ENCODE measurements at places on chromosomes 12 and 14.

- DNase-seq = no peak
These were observed 82.3 kb upstream of the ST8SIA1 start for GRCh38 chr12:22416801-22417200.

DNA sequence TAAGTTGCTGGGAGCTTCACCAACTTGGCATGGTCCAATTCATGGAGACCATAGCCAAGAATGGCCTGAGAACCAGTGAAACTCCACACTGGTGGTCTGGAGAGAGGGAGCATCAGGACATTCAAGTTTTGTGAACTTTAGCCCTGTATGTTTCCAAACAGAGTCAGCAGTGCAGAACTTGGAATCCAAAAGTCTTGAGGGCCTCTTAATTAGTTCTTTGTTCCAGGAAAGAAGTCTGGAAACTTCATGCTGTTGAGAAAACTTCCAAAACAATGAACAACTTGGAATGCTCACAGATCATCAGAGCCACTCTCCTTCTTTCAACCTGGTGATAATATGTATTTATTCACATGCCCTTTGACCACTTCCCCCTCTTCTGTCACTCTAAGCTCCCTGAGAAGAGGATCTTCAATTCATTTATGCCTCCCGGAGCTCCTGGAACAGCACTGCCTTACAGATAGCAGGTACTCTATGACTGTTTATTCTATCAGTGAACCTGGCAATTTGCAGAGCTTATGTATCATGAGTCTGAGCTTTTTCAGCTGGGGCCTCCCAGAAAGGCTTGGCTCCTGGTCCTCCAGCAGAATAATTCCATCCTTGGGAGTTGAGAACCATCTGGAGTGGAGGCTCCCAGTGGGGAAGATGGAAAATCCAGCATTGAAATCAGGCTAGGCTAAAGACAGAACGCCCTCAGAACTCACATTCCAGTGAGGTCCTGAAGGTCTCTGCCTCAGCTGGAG is 191.4 kb downstream of the KTN1 start:
- DNase-seq = no peak

DNA sequence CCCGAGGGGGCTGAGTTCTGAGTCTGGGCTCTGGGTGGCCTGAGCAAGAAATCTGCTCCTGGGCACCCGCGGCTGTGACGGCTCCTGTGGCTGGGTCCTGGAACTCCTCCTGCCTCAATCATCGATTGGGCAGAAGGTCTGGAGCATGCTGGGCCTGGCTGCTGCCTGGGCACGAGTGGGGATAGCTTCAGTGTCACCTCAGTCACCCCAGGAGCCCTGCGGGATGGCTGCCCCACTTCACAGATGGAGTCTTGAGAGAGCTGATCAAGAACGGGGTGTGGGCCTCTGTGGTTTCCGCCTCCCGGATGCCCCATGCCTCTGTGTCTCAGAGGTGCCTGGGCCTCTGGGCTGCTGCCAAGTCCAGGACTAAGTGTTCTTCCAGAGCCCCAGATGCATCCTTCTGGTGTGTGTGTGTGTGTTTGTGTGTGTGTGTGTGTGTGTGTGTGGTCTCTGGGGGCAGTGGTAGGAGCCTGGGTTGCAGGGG is 185.6 kb upstream of the C14orf180 start:
- peak; percentile 65 for DNase-seq

GRCh38 chr14:81406863-81407262 is 6.7 kb upstream of the STON2 start:
- DNase-seq = no peak

DNA sequence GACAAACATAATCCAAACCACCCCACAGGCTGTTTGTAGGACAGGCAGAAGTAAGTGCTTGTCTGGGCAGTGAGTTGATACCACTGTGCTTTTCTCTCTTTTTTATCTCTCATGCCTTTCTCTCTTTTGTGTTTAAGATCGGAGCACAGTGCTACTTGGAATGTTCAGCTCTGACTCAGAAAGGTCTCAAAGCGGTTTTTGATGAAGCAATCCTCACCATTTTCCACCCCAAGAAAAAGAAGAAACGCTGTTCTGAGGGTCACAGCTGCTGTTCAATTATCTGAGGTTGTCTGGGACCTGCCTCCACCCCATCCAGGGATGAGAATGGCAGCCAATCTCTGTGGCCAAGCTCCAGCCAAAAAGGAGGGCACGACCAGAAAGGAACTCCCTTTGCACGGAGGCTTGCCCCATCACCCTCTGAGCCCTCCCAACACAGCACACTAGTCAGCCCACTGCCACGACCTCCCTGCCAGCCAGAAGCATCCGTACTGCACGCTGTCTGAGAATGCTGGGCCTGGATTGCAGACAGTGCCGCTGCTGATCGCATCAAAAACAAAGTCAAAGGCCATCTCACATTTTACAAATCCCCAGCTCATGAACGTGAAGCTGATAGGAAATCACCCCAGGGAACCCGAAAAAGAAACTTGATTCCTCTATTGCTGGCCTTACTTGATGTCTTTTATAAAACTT is 27.8 kb downstream of the GPHB5 start:
- DNase-seq = no peak

DNA sequence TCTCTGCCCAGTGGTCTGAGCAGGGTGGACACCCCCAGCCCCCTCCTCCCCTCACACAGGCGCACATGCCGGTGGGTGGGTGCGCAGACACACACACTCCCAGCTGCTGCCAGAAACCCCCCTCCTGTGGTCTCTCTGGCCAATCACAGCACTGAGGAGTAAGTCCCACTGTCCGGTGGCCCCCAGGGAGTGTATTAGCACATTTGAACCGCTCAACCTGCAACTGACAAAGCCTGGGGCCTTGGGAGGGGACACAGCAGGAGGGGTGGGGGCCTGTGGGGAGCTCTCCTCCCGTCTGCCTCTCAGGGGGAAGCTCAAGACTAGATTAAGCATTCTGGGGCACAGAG is 11.7 kb downstream of the FIGNL2 start:
- DNase-seq = no peak

GRCh38 chr12:54159589-54159988 is 29.2 kb downstream of the SMUG1 start:
- DNase-seq = no peak

DNA sequence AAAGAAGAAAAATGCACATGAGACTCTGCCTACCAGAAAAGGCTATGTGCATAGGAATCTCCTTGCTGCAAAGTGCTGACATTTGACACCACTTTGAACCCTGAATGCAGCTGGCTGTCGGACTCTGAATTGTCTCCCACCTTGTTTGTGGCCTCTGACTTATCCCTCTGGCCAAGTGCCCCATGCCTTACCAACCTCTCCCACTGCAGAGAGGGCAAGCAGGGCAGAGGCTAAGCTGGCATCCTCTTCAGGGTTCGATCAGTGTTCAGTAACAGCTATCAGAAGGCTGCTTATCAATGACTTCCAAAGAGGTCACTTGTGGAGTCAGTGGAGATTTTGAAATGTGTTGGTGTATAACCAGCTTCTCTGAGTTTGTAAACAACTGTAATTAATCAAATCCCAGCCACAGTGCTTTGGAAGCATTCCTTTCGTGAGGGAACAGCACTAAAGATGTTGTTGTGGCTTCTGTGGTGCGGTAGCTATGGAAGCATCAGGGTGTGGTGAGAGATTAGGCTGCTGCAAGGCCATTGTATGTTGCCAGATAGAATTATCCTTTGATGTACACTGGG is 22.6 kb upstream of the BMP4 start:
- no peak for DNase-seq

DNA sequence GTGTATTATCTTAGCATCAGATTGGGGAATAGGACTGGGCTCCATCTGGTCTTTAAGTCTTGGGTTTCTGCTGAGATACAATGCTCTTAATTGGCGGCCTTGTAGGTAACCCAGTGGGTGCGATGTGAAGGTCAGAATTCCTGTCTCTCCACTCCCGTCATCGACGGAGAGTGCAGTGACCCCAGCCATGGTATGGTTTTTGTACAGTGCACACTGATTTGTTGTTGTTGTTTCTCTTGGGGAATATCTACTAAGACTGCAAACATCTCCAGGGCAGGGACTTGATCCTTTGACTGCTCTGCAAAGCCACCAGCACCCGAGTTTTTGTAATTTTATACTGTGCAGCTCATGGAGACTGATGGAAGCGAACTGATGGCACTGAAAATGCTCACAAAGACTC is 41.4 kb downstream of the KCNA1 start:
- no peak for DNase-seq

GRCh38 chr12:57611108-57611826 is at the start of gene ARHGEF25:
Gene ARHGEF25, plus strand, starts transcription at chr12:57611435. Its CDS starts 460 bp downstream, at chr12:57611895.
- DNase-seq = peak; percentile 92

DNA sequence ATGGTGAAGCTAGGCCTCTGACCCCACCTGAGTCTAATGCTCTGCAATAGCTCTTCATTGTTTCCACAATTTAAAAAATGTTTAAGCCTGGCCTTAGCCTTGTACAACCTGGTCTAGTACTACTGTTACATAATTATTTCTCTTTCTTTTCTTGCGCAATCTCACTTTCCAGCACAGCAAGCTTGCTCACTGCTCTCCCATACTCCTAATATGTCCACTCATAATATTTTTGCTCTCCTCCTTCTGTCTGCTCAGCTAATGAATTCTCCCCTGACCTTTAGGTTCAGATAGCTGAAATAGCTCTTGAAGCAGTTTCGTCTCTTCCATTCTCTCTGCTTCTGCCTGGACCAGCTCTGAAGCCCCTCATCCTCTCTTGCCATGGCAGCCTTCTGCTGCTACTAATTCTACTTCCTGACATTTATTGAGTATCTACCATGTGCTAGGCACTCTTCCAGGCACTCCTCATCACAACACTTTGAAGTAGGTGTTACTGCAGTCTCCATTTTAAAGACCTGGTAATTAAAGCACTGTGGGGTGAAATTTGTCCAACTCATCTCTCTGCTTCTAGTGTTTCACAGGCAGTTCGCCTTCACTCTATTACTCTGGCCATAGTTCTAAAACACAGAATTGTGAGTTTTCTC is 2.8 kb upstream of the SLC48A1 start:
- no peak for DNase-seq

Data from left forelimb (tissue), 1 donor.